Activated B cell treated with CpG ODN at 0.5 μM for 24 hours (primary cell): ENCODE measurements at places on chromosomes 6 and 20. TPM values are rescaled to one million over a fixed set of nuclear protein-coding genes. Genes with fewer than 3 reads are reported as not detected.
A peak's percentile ranks its signal among the peaks of the same experiment; 100 is the strongest.

DNA sequence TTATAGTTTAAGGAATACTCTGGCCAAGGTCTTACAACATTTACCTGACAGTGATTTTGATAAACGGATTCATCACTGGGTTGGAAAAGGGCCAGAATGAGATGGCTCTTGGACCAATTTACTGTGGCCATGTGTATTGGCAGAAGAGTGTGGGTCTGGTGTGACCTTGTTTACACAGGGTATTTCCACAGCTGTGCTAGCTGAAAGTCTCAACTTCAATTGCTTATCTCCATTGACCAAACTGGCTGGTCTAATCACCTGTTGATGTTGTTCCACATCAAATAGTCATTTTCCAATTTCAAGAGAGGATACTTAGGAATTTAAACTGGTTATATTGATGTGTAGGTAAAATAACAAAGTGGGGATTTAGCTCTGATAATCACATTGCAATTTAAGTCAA lies 501.6 kb upstream of the MAP3K7 start:
- no peaks in the 10 kb centered on the region for H3K36me3 ChIP-seq
- no peak overlapping the region for H3K4me3 ChIP-seq
- no peaks in the 10 kb centered on the region for H3K4me1 ChIP-seq
- no peak for DNase-seq
- H3K27me3 ChIP-seq, result no peaks in the 10 kb centered on the region
- H3K27ac ChIP-seq, result no peak overlapping the region

- H3K27me3 ChIP-seq, result no peaks in the 10 kb centered on the region
- H3K36me3 ChIP-seq, result peaks cover 22% of the 10 kb centered on the region
- no peak for DNase-seq
- H3K4me3 ChIP-seq, result no peak overlapping the region
Measured at GRCh38 chr6:20791944-20792343, 257.7 kb downstream of the CDKAL1 start.

GRCh38 chr6:39593646-39594045 lies 131.6 kb downstream of the KIF6 start:
- no peak overlapping the region for H3K4me3 ChIP-seq
- H3K4me1 ChIP-seq, result no peaks in the 10 kb centered on the region
- no peaks in the 10 kb centered on the region for H3K36me3 ChIP-seq

DNA sequence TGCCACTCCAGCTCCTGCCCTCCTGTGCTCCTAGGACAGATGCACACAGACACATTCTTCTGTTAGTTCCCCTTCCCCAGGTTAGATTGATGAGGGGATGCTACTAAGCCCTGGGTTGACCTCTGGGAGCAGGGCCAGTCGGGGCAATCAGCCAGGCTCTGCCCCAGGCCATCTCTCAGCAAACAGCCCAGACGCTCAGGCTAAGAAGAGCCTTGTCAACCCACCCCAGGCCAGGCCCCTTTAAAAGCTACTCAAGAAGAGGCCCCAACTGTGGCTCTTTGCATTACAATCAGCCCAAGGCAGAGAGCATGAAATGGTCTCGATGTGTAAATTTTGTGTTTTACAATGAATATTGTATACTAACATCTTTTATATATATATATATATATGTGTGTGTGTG lies 107.4 kb downstream of the TFAP2A start:
- H3K36me3 ChIP-seq, result no peaks in the 10 kb centered on the region
- no peak overlapping the region for H3K27ac ChIP-seq
- DNase-seq, result no peak
- no peaks in the 10 kb centered on the region for H3K4me1 ChIP-seq

DNA sequence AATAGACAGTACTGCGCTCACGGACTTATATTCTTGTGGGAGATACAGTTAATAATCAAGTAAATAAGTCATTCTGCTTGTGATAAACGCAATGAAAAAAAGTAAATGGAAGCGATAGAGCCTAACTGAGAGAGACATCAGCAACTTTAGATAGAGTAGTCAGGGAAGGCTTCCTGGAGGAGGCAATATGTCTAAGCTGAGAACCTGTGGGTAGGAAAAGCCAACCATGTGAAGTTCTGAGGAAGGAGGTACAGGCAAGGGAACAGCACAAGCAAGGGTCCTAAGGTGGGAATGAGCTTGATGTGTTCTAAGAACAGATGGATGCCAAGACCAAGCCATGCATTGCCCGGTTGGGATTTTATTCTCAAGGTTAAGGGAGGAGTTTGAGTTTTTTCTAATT lies 7.2 kb upstream of the KCNB1 start:
- no peaks in the 10 kb centered on the region for H3K36me3 ChIP-seq
- H3K27me3 ChIP-seq, result peaks cover 41% of the 10 kb centered on the region
- DNase-seq, result no peak
- peaks cover 2% of the 10 kb centered on the region for H3K4me1 ChIP-seq
- no peak overlapping the region for H3K27ac ChIP-seq

The ZNF165 gene
- 6.0 and 6.3 TPM in 2 replicates for total RNA-seq

DNA sequence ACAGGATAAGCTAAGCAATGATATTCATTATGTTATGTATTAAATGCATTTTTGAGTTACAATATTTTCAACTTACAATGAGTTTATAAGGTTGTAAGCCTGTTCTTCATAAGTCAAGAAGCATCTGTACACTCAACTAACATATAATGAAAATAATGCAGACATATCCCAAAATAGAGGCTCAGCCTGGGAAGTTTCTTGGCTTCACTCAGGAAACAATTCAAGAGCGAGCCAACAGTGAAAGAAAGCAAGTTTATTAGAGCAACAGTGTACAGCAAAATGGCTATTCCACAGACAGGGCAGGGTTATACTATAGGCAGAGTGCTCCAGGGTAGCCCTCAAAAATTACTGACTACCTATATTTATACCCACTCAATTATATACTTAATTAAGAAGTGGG lies 1581.8 kb downstream of the HACE1 start:
- no peaks in the 10 kb centered on the region for H3K36me3 ChIP-seq
- H3K27ac ChIP-seq, result no peak overlapping the region
- H3K4me1 ChIP-seq, result no peaks in the 10 kb centered on the region
- H3K4me3 ChIP-seq, result no peak overlapping the region
- no peaks in the 10 kb centered on the region for H3K27me3 ChIP-seq

The FHL5 gene
- not detected in 2 replicates for total RNA-seq

DNA sequence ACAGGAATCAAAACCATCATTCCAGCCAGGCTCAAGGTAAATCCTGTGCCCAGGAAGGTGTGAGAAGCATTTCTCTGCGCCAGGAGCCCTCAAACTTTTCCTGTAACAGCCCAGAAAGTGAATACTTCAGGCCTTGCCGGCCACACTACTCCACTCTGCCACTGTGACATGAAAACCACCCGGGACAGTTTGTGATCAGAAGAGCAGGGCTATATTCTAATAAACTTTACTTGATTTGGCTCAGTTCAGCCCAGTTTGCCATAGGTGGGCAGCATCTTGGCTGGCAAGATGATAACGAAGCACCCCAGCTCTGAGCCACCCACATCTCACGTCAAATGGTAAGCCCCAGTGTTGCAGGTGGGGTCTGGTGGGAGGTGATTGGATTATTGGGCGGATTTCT lies 249.4 kb downstream of the DLL1 start:
- no peak overlapping the region for H3K27ac ChIP-seq
- H3K4me3 ChIP-seq, result no peak overlapping the region
- no peaks in the 10 kb centered on the region for H3K36me3 ChIP-seq
- H3K27me3 ChIP-seq, result peaks cover 4% of the 10 kb centered on the region
- no peaks in the 10 kb centered on the region for H3K4me1 ChIP-seq
- no peak for DNase-seq

- H3K27me3 ChIP-seq, result peaks cover 35% of the 10 kb centered on the region
- H3K27ac ChIP-seq, result no peak overlapping the region
- H3K4me3 ChIP-seq, result no peak overlapping the region
- no peak for DNase-seq
- no peaks in the 10 kb centered on the region for H3K4me1 ChIP-seq
- H3K36me3 ChIP-seq, result no peaks in the 10 kb centered on the region
Measured at GRCh38 chr20:57576617-57577550, 16.0 kb downstream of the PCK1 start.

The SLPI gene
- not detected in 2 replicates for total RNA-seq

GRCh38 chr6:155994086-155994485 lies 538.4 kb upstream of the NOX3 start:
- H3K4me3 ChIP-seq, result no peak overlapping the region
- H3K36me3 ChIP-seq, result no peaks in the 10 kb centered on the region
- H3K27me3 ChIP-seq, result peaks cover 3% of the 10 kb centered on the region
- H3K4me1 ChIP-seq, result no peaks in the 10 kb centered on the region
- H3K27ac ChIP-seq, result no peak overlapping the region

- no peak overlapping the region for H3K27ac ChIP-seq
- no peaks in the 10 kb centered on the region for H3K36me3 ChIP-seq
- H3K27me3 ChIP-seq, result peaks cover 9% of the 10 kb centered on the region
- no peaks in the 10 kb centered on the region for H3K4me1 ChIP-seq
- no peak for DNase-seq
- no peak overlapping the region for H3K4me3 ChIP-seq
Measured at GRCh38 chr6:168341280-168341900, 21.8 kb upstream of the DACT2 start.

- no peak overlapping the region for H3K27ac ChIP-seq
- H3K4me1 ChIP-seq, result no peaks in the 10 kb centered on the region
- DNase-seq, result no peak
Measured at GRCh38 chr20:11195169-11195568, 521.4 kb upstream of the JAG1 start.

- no peak for DNase-seq
- H3K27me3 ChIP-seq, result peaks cover 2% of the 10 kb centered on the region
- H3K4me3 ChIP-seq, result no peak overlapping the region
Measured at GRCh38 chr6:146419576-146419975, 124.1 kb upstream of the RAB32 start.

DNA sequence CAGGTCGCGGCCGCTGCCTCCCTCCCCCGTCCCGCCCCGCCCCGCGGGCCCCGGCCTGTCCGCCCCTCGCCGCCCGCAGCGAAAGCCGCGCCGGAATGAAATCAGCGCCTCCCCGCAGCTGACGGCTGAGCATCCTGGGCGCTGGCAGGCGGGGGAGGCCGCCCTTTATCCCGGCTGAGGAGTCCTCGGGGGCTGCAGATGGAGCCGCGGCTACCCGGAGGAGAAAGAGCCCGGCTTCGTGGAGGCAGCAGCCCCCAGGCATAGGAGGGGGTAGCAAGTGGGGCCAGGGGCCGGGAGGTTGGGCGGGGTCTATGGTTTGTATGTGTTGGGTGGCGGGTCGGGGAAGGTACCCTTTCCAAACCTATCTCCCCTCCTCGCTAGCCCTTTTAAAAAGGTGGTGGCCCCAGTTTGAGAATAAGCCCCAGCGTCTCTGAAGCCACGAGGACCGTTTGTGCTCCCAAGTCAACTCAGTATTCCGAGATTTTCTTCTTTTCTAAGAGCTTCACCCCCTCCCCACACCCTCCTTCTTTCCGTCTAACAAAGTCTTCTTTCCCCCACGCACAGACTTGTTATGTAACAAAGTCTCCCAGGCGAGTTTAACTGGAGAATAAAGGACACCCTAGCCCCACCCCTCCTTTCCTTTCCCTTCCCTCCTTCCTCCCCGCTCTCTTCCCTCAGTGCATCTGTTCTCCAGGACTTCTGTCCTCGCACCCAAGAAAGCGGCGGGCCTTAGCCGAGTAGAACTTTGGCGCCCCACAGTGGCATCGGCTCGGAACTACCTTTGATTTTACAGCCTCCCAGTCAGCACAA lies 11.0 kb downstream of the POU3F2 start:
- H3K4me1 ChIP-seq, result peaks cover 30% of the 10 kb centered on the region
- no peak overlapping the region for H3K27ac ChIP-seq
- H3K36me3 ChIP-seq, result no peaks in the 10 kb centered on the region
- peak overlapping the region; percentile 74 for H3K4me3 ChIP-seq
- H3K27me3 ChIP-seq, result peaks cover 78% of the 10 kb centered on the region

- H3K36me3 ChIP-seq, result no peaks in the 10 kb centered on the region
- no peak overlapping the region for H3K4me3 ChIP-seq
- H3K27ac ChIP-seq, result no peak overlapping the region
- H3K27me3 ChIP-seq, result no peaks in the 10 kb centered on the region
Measured at GRCh38 chr6:17169711-17170110, 67.9 kb downstream of the STMND1 start.

The RSPH4A gene
- total RNA-seq, result 0.39 and 0.40 TPM in 2 replicates

DNA sequence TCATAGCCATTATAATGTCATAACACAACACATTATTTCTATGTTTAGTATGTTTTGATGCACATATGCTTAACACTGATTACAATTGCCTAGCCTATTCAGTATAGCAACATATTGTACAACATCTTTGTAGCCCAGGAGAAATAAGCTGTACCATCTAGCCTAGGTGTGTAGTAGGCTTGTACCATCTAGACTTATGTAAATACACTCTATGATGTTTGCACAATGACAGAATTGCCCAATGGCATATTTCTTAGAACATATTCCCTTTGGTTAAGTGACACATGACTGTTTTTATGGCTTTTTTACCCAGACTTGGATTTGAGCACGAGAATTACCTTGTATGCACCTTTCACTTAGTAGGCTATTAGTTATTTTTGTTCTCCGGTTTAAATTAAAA lies 64.5 kb upstream of the HIVEP1 start:
- DNase-seq, result no peak
- no peaks in the 10 kb centered on the region for H3K36me3 ChIP-seq
- H3K4me1 ChIP-seq, result no peaks in the 10 kb centered on the region
- no peaks in the 10 kb centered on the region for H3K27me3 ChIP-seq

- H3K4me1 ChIP-seq, result no peaks in the 10 kb centered on the region
- H3K36me3 ChIP-seq, result no peaks in the 10 kb centered on the region
- H3K27me3 ChIP-seq, result peaks cover 1% of the 10 kb centered on the region
- H3K4me3 ChIP-seq, result no peak overlapping the region
- no peak overlapping the region for H3K27ac ChIP-seq
Measured at GRCh38 chr6:168364793-168365421, 45.3 kb upstream of the DACT2 start.

DNA sequence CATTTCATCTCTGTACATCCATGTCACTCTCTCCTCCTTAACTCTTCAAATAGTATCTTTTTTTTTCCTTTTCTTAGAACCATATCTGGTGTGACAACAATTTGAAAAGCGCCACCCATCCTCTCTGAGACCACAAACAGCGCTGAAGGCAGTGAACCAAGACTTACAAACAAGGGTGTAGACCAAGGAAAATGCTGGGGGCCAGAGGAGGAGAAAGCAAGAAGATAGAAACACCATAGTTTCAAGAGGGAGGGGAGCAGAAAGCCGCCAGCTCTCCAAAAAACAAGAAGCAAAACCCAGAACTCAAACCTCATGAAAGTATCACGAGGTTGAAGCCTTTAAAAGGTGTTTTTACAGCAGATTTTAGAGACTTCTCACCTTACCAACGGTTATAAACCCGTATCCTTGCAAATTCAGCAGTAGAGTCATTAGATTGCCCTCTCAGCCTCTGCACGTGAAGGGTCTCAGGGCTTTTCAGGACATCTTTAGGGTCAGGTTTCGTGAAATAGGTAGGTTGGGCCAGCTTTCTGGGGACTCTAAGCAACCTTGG lies 13.3 kb upstream of the RIPOR2 start:
- H3K4me1 ChIP-seq, result peaks cover 85% of the 10 kb centered on the region
- peak overlapping the region; percentile 65 for H3K4me3 ChIP-seq
- DNase-seq, result no peak
- H3K36me3 ChIP-seq, result peaks cover 80% of the 10 kb centered on the region
- peak overlapping the region; percentile 94 for H3K27ac ChIP-seq
- no peaks in the 10 kb centered on the region for H3K27me3 ChIP-seq

GRCh38 chr6:25458485-25458884 lies 179.3 kb downstream of the CARMIL1 start:
- no peaks in the 10 kb centered on the region for H3K4me1 ChIP-seq
- no peaks in the 10 kb centered on the region for H3K27me3 ChIP-seq
- no peak overlapping the region for H3K4me3 ChIP-seq
- no peak for DNase-seq
- no peak overlapping the region for H3K27ac ChIP-seq
